ENCODE measurements at places on chromosomes 16 and 17.

DNA sequence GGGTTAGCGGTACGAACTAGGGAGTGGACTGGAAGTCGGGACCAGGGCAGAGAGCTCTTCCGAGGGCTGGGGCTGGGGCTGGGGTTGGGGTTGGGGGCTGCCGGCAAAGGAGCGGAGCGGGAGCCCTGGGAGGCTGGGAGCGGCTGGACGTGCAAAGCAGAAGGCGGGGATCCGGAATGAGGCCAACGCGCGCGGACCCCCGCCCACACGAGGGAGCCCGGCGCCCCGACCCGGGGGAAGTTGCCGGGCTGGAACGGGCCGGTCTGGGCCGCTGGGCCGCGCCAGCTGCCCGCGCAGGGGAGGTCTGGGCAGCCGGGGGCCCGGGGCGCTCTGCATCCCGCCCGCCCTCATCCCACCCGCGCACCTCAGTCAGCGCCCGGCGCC, 323 bp downstream of the ST3GAL2 start:
- H3K4me1 ChIP-seq = peaks cover 41% of the 10 kb centered on the region
- no peak for DNase-seq

DNA sequence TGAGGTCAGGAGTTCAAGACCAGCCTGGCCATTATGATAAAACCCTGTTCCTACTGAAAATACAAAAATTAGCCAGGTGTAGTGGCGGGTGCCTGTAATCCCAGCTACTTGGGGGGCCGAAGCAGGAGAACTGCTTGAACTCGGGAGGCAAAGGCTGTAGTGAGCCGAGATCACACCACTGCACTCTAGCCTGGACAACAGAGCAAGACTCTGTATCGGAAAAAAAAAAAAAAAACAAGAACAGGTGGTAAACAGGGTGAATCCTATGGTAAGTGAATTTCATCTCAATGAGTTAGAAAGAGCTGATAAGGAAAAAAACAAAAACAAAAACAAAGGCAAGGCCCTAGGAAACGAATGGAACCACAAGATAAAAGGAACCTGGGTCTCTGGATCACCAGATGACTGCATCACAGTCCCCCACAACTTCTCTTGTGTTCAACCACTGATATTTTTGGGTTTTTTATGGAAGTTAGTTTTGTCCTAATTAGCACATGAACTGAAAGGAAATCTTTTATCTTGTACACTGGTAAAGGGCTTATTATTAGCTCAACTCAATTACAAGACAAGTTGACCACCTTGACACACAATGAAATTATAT, 21.0 kb downstream of the GLG1 start:
- DNase-seq = no peak
- H3K27ac ChIP-seq = peak overlapping the region; percentile 45
- H3K4me1 ChIP-seq = peaks cover 54% of the 10 kb centered on the region

DNA sequence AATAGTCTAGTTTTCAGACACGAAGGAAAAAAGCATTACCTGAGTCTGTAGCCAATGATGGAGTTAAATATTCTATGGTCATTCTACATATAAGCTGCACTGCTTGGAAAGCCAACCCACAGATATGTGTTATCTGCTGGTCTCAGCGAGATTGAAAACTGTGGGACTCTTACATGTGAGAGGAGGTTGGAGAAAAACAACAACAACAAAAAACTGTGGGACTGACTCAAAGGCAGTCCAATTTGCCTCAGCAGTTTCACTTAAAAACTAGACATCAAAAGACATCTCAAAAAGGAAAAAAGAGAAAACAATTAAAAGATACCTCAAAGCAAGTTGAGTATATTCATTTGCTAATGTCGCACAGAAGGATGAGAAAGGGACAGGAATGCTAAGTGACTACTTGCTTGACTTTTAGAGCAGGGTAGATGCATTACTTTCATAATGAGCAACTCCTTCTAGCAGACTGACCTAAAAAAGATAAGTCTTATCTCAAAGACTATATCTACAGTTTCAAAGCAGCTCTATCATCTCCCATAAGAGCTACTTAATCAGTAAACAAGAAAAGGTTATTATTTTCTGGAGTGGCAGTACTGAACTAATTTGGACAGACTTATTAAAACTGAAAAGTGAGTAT, 35.5 kb upstream of the ITGA2B start:
- H3K4me3 ChIP-seq = no peak overlapping the region
- H3K27ac ChIP-seq = peak overlapping the region; percentile 7
- no peak for DNase-seq
- peaks cover 29% of the 10 kb centered on the region for H3K36me3 ChIP-seq
- H3K27me3 ChIP-seq = no peaks in the 10 kb centered on the region
- peaks cover 7% of the 10 kb centered on the region for H3K4me1 ChIP-seq

GRCh38 chr17:83103200-83103942, 24.0 kb downstream of the METRNL start:
- no peak overlapping the region for H3K4me3 ChIP-seq
- no peaks in the 10 kb centered on the region for H3K36me3 ChIP-seq
- H3K27me3 ChIP-seq = peaks cover 79% of the 10 kb centered on the region
- no peaks in the 10 kb centered on the region for H3K4me1 ChIP-seq
- no peak overlapping the region for H3K27ac ChIP-seq
- DNase-seq = peak; percentile 55

GRCh38 chr17:15260376-15261257, 4.5 kb downstream of the PMP22 start:
- H3K27me3 ChIP-seq = peaks cover 86% of the 10 kb centered on the region
- H3K27ac ChIP-seq = no peak overlapping the region
- DNase-seq = peak; percentile 63

DNA sequence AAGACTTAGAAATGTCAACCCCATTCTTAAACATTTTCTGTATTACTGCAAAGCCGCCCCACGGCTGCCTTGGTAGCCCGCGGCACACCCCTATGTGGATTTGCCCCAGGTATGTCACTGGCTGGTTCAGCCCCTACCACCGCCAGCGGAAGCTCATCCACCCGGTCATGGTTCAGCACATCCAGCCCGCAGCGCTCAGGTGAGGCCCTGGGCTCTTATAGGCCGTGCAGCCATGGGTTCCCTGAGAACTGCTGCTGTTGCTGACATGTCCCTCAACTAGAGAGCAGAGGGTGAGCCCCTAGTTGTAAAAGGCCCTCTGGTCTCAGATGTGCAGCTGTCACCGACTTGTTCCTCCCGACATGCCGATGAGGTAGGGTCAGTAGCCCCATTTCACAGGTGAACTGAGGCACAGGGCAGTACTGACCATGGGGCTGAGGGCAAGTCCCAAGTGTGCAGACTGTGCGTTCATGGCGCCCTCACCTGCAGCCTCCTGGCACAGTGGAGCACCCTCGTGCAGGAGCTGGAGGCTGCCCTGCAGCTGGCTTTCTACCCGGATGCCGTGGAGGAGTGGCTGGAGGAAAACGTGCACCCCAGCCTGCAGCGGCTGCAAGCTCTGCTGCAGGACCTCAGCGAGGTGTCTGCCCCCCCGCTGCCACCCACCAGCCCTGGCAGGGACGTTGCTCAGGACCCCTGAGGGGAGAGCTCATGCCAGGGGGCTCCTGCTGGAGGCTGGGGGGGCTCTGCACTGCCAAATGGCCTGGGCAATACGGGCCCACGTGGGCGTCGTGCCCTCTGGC, 8.7 kb downstream of the CYBC1 start:
- peaks cover 30% of the 10 kb centered on the region for H3K36me3 ChIP-seq
- no peak for DNase-seq
- no peaks in the 10 kb centered on the region for H3K27me3 ChIP-seq
- H3K27ac ChIP-seq = no peak overlapping the region
- H3K4me1 ChIP-seq = peaks cover 9% of the 10 kb centered on the region
- no peak overlapping the region for H3K4me3 ChIP-seq

- no peak overlapping the region for H3K4me3 ChIP-seq
- DNase-seq = no peak
- peaks cover 28% of the 10 kb centered on the region for H3K36me3 ChIP-seq
- H3K4me1 ChIP-seq = peaks cover 41% of the 10 kb centered on the region
- H3K27ac ChIP-seq = no peak overlapping the region
- no peaks in the 10 kb centered on the region for H3K27me3 ChIP-seq
Measured at GRCh38 chr17:66677201-66677981, 157.5 kb upstream of the CACNG5 start.

DNA sequence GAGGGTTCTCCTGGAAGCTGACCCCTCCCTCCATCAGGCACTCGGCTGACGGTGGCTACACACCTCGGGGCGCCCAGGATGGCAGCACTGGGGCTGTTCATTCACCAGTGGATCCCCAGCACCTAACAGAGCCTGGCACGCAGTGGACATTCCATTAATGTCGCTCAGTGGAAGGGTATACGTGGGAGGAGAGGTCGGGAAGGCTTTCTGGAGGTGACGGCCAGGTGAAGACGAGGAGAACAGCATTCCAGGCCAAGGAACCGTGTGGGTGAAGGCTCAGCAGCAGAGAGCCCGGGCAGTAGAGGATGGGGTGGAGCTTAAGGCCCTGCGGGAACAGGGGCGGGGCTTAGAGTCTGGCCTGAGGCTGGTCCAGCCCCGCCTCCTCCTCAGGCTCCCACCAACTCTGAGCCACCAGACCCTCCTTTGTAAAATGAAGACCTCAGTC, 2.5 kb upstream of the HS3ST6 start:
- no peak overlapping the region for H3K27ac ChIP-seq
- DNase-seq = no peak
- H3K4me1 ChIP-seq = no peaks in the 10 kb centered on the region
- peaks cover 95% of the 10 kb centered on the region for H3K27me3 ChIP-seq
- no peaks in the 10 kb centered on the region for H3K36me3 ChIP-seq

DNA sequence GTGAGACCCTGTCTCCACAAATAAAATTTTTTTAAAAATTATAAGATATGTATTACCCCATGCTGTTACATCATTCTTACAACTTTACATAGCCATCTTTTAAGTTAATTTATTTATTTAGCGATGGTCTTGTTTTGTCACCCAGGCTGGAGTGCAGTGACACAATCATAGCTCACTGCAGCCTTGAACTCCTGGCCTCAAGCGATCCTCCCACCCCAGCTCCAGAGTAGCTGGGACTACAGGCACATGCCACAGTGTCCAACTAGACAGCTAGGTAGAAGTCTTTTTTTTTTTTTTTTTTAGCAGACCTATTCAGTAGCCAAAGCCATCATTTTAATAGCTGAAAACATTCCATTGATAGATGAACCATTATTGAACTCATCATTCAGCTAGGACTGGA, 92.7 kb downstream of the NDE1 start:
- no peaks in the 10 kb centered on the region for H3K4me1 ChIP-seq
- no peak for DNase-seq
- peaks cover 12% of the 10 kb centered on the region for H3K36me3 ChIP-seq
- no peak overlapping the region for H3K27ac ChIP-seq
- no peaks in the 10 kb centered on the region for H3K27me3 ChIP-seq
- H3K4me3 ChIP-seq = no peak overlapping the region

- H3K27ac ChIP-seq = no peak within 1 kb of the TSS
- H3K4me1 ChIP-seq = peaks cover 20% of the 10 kb centered on the region
- peak; percentile 57 for DNase-seq
- peaks cover 3% of the 10 kb centered on the region for H3K36me3 ChIP-seq
Measured at GRCh38 chr16:69105501-69106361, at the start of gene HAS3. Gene HAS3, plus strand, starts transcription at chr16:69105653. Its CDS starts 3,743 bp downstream, at chr16:69109396.

DNA sequence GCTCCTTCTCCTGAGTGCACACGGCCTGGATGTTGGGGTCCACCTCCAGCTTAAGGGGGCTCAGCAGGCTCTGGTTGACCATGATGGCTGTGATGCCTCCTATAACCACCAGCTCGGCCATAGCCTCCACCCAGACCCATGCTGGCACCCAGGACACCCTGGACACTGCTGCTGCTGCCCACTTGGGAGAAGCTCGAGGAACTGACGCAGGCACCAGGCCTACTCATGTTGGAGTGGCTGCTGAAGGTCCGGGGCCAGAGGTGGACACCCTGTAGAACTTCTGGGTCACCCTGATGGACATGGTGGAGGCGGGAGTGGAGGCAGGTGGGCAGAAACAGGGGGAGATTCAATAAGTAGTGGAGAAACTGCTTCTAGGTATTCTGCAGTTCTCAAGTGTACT, 28.0 kb downstream of the IKZF3 start:
- H3K27ac ChIP-seq = no peak overlapping the region
- no peak overlapping the region for H3K4me3 ChIP-seq
- no peak for DNase-seq
- H3K4me1 ChIP-seq = peaks cover 2% of the 10 kb centered on the region
- peaks cover 48% of the 10 kb centered on the region for H3K36me3 ChIP-seq

DNA sequence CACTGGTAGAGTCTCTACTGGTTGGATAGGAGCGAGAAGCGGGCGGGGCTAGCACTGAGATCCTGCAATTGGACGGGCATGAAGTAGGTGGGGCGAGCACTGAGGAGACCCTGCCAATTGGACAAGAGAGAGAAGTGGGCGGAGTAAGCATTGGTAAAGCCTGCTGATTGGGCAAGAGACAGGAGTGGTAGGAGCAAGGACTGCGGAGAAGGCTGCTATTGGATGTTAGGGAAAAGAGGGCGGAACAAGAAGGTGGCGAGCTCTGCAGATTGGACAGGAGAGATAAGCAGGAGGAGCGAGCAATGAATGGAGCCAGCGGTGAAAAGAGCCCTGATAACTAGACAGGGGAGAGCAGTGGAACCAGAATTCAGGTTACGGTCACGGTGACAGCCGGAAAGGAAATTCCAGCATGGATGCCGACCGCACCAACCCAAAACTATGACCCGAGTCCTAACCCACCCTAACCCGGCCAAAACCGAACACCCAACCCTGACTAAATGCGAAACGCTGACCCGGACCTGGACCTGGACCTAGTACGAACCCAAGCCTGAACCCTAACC, 4.8 kb downstream of the SCGB1C2 start:
- peaks cover 12% of the 10 kb centered on the region for H3K27me3 ChIP-seq
- DNase-seq = peak; percentile 38
- H3K27ac ChIP-seq = no peak overlapping the region
- no peaks in the 10 kb centered on the region for H3K36me3 ChIP-seq
- H3K4me3 ChIP-seq = no peak overlapping the region
- H3K4me1 ChIP-seq = peaks cover 5% of the 10 kb centered on the region

GRCh38 chr17:15119968-15120367, 145.2 kb downstream of the PMP22 start:
- H3K27me3 ChIP-seq = no peaks in the 10 kb centered on the region
- no peaks in the 10 kb centered on the region for H3K36me3 ChIP-seq
- DNase-seq = no peak
- H3K4me1 ChIP-seq = no peaks in the 10 kb centered on the region
- H3K27ac ChIP-seq = no peak overlapping the region

- H3K36me3 ChIP-seq = peaks cover 69% of the 10 kb centered on the region
- H3K27ac ChIP-seq = peak overlapping the region; percentile 86
- H3K4me3 ChIP-seq = peak overlapping the region; percentile 21
Measured at GRCh38 chr16:1538804-1539520, 5.5 kb downstream of the TMEM204 start.

GRCh38 chr17:73625991-73626673, 18.1 kb downstream of the SDK2 start:
- H3K27ac ChIP-seq = no peak overlapping the region
- H3K4me1 ChIP-seq = peaks cover 4% of the 10 kb centered on the region
- DNase-seq = no peak
- peaks cover 12% of the 10 kb centered on the region for H3K27me3 ChIP-seq
- H3K4me3 ChIP-seq = no peak overlapping the region

- peaks cover 38% of the 10 kb centered on the region for H3K4me1 ChIP-seq
- H3K36me3 ChIP-seq = no peaks in the 10 kb centered on the region
- H3K4me3 ChIP-seq = no peak overlapping the region
- H3K27me3 ChIP-seq = peaks cover 21% of the 10 kb centered on the region
Measured at GRCh38 chr16:2842340-2843000, 12.4 kb downstream of the ZG16B start.

GRCh38 chr16:51067352-51067751, 83.7 kb downstream of the SALL1 start:
- no peaks in the 10 kb centered on the region for H3K36me3 ChIP-seq
- H3K4me1 ChIP-seq = no peaks in the 10 kb centered on the region
- DNase-seq = no peak

- no peak for DNase-seq
- H3K27me3 ChIP-seq = no peaks in the 10 kb centered on the region
- no peaks in the 10 kb centered on the region for H3K4me1 ChIP-seq
- no peak overlapping the region for H3K27ac ChIP-seq
- H3K36me3 ChIP-seq = peaks cover 64% of the 10 kb centered on the region
Measured at GRCh38 chr17:41895617-41896016, 23.1 kb downstream of the ACLY start.
